Adipocyte (in vitro differentiated cells): ENCODE measurements at places on chromosomes 5 and 9.

DNA sequence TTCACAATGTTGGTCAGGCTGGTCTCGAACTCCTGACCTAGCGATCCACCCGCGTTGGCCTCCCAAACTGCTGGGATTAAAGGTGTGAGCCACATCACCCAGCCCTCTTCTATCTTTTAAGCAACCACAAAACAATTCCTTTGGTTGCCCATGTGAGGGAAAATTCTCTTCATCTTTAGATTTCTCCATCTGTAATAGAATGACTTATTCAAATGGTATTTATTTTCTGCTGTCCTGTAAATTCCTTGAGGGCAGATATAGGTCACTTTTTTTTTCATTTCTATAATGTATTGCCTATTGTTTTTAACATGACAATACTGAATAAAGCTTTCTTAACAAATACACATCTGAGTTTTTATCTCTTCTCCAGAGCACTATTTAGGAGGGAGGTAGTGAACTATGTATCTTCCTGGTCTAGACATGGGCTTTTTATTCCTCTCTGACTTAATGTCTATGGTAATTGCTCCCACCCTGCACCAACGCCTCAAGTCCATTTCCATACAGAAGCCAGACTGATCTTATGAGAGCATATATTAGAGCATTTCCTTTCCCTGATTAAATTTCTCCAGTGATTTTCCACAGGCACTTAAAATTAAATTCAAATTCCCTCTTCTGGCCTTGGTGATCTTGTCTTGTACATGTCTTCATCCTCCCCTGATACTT is 595.6 kb downstream of the CAAP1 start:
- DNase-seq, result peak; percentile 38

- no peak for DNase-seq
Observed at GRCh38 chr9:106981396-106982287, 118.7 kb downstream of the ZNF462 start.

GRCh38 chr5:159459132-159459627 is 128.9 kb upstream of the IL12B start:
- no peak for DNase-seq

DNA sequence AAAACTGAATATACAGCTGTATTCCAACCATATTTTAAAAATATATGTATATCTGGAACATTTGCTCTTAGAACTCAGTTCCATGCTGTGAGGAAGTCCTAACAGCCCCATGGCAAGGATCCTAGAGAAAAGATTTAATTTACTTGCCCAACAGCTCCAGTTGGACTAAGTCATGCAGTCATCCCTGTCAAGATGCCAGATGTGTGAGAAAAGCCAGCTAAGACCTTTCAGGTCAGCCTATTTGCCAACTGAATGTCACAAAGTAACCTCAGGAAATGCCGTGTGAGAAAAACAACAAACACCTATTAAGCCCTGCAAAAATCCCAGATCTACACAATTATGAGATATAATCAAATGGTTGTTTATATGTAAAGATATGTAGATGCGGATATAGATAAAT is 416.3 kb downstream of the NR2F1-AS1 start:
- peak; percentile 72 for DNase-seq

DNA sequence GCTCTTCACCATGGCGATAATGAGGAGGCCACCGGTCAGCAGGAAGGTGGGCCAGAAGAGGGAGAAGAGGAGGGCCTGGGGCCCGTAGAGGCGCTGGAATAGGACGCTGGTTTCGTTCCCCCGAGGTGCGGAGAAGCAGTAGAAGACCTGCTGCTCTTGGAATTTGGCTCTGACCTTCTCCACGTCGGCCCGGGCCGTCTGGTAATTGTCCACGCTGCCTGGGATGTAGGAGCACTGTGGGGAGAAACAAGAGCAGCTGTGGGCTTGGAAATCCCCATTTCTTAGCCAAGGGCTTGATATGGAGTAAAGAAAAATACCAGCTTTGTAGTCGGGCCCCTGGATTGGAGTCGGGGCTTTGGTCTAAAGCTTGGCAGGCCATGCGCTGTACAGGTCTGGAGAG is 10.4 kb downstream of the KCNMB1 start:
- DNase-seq, result no peak

GRCh38 chr5:146805081-146805480 is 73.5 kb downstream of the PPP2R2B start:
- DNase-seq, result no peak

DNA sequence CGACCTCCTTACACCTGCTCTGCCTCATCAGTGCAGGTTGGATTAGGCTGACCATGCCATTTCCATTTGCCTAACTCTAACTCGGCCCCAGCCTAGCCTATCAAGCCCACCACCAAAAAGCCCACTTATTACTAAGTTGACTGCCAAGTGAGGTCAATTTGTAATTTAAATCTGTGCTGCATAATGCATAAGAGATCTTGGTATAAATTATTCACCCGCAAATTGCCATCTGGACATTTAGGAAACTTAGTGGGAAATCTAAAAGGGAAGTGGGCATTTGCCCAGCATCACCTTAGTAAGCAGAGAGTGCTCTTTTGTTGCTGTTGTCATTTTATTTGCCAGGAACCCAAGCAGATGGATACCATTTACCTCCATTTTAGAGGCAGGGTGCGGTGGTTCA is 143.0 kb downstream of the SPOCK1 start:
- no peak for DNase-seq

DNA sequence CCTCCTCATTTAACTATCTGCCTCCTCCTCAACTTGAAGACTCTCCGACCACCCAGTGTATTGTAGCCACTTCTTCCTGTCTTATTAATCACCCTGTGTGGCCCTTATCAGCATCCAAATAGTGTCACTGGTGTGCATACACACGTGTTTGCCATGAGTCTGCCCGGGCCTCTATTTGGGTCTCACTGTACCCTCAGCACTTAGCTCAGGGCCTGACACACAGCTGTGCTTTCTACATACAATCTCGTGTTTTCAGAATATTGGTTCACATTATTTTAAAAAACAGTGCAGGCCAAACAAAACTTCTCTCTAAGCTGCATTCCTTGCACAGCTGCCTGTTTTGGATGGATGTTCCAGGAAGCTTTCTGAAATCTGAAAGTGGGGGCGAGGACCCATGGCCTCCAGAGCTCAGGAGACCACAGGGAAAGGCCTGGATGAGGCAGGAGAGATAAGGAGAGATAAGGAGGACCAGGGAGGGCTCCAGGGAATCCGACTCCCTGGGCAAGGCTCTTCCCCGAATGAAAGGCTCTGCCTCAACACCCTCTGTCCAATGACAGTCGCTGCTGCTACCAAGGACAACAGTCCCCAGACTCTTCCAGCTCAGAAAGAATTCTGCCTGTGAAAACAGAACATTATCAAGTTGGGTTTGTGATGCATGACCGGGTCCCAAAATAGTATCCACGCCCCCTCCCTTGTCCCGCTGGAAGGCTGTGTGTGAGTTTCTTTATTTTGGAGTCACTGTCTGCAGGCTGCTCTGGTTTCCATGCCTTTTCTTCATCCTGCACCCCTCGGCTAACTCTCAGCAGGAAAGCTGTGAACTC is 255.6 kb downstream of the NSG2 start:
- DNase-seq, result no peak

- DNase-seq, result no peak
Observed at GRCh38 chr5:87169300-87169991, 98.2 kb upstream of the RASA1 start.

GRCh38 chr9:82106536-82106935 is 118.0 kb downstream of the SPATA31D1 start:
- peak; percentile 15 for DNase-seq
